COLO829 (cell line): ENCODE measurements at places on chromosomes 6 and 20.

GRCh38 chr6:39493777-39494176, 171.3 kb upstream of the KCNK16 start:
- DNase-seq: no peak

DNA sequence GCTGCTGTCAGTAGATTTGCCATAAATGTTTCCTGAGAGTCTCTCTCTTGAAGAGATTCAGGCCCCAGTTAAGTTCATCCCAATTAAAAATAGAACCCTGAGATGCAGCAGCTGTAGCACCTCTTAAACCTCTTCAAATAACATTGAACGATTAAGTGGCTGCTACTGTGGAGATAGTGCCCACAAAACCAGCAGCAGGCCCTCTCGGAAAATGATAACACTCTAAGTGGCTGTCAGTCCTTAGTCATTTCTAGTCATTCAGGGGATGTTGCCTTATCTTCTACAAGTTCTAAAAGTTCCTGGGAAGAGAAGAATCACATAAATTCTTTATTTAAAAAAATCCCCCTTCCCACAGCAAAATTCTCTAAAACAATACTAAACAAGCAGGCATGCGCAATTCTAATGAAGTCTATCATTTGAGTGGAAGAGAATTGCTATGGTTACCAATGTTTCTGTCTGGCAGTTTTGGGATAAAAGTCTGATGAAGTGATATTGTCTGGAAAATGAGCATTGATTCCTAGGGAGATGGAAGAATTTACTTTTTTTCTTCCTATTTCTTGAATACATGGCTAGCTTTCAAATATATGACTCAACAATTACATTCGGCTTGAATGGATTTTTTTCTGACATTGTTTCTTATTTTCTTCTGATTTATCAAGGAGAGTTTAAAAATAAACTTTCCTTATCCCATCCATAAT, 131.9 kb downstream of the TRMT11 start:
- no peak for DNase-seq

DNA sequence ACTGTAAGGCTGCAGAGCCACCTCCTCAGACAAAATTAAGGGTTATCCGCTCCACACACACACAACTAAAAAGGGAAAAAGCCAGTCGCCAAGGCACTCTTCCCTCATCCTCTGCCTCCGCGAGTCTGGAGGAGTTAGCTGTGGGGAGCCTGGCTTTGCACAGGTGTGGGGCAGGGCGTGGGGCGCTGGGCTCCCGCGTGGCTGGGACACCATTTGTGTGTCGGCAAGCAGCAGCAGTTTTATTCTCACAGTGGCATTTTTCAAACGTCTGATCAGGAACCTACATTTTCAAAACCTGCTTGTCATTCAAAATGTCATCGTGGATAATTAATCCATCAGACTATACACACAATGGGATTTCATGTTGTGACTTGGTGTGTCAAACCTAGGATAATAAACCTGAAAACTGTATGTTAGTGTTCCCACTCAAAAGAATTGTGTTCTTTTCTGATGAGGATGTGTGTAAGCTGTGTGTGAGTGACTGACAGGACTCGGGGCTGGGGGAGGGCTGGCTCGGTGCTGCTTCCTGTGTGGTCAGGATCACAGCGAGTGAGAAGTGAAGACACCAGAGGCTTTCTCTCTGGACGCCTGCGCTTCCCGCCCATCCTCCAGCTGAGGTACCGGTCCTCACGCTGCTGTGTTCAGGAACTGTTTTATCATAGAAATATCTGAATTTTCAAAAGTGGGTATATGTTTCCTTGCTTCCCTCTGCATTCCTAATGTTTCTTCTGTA, 83.1 kb downstream of the IRF4 start:
- peak; percentile 15 for DNase-seq

DNA sequence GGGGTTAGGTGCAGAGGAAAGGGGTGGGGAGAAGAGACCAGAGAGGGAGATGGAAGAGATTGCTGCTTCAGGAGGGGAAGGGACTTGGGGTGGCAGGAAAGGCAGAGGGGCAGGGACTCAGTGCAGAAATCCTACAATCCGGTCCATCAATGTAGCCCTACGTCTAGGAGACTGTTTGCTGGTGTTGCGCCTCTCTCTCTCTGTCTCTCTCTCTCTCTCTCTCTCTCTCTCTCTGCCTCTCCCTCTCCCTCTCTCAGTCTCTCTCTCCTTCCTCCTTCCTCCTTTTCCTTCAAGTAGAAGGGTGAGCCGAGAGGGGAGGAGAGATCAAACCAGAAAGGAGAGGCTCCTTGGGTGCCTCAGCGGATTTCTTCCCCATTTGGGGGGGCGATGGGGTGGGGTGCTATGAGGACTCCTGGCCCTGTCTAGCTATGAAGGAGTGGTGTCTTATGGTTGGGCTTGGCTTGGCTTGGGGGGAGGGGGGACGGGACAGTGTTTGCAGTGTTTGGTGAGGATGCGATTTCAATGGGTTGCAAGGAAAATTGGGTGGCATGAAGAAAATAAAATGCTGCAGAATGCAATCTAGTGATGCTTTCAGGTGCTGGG, 181.2 kb downstream of the TBXT start:
- DNase-seq: peak; percentile 30

- DNase-seq: no peak
Observed at GRCh38 chr20:24004471-24004870, 15.9 kb upstream of the GGTLC1 start.

DNA sequence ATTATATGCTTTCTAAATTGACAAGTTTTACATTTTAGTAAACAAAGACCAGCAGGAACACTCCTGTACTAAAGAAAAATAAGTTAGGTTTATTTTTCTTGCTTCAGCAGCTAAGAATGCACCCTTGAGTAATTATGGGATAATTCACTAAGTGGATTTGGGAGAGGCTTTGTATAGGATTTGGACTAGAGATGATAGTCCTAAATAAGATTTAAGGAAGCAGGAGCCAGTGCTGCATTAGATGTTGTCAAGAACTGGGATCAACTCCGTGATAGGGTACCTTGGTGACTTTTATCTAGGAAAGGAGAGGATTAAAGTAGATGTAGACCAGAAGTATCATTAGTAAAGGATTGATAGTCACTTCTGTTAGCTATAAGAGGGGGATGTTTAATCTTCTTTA, 4.1 kb upstream of the C6orf141 start:
- no peak for DNase-seq

DNA sequence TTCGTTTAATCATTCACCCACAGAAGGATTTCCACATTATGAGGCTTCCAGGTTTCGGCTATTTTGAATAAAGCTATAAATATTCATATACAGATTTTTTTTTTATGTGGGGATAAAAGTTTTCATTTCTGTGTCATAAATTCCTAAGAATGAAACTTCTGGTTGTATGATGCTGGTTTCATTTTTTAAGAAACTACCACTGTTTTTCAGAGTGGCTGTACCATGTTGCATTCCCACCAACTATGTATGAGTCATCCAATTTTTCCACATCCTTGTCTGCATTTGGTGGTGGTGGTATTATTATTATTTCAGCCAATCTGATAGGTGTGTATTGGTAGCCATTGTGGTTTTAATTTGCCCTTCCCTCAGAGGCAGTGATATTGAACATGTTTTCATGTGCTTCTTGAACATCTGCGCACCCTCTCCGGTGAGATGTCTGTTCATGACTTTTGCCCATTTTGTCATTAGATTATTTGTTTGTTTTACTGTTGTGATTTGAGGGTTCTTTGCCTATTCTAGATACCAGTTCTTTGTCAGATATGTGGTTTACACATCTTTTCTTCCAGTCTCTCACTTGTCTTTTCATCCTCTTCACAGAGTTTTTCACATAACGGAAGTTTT, 75.5 kb downstream of the DOK5 start:
- no peak for DNase-seq

GRCh38 chr20:61457725-61458124, 205.7 kb downstream of the CDH4 start:
- no peak for DNase-seq

DNA sequence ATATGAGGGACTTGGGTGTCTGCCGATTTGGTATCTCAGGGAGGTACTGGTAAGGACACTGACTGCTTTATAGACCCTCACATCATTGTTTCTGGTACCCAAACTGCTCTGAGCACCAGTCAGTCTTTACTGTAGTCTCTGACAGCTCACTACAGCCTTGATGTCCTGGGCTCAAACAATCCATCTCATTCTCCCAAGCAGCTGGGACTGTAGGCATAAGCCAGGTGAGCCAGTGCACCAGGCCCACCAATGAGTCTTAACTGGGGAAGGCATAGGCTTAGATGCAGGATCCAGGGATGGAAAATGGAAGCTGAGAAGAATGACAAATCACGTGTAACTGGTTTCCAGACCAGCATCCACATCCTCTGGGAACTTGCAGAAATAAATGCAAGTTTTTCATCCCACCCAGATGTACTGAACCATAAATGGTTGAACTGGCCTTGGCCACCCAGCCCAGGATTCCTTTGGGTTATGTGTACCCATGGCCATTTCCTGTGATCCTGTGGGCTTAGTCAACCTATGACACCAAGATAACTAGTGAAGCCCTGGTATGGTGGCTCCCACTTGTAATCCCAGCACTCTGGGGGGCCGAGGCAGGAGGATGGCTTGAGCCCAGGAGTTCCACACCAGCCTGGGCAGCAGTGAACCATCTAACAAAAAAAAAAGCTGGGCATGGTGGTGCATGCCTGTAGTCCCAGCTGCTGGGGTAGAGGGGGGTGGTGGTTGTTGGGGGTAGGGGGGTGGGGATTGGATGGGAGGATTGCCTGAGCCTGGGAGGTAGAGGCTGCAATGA, 5.8 kb downstream of the TUBB start:
- DNase-seq: no peak

DNA sequence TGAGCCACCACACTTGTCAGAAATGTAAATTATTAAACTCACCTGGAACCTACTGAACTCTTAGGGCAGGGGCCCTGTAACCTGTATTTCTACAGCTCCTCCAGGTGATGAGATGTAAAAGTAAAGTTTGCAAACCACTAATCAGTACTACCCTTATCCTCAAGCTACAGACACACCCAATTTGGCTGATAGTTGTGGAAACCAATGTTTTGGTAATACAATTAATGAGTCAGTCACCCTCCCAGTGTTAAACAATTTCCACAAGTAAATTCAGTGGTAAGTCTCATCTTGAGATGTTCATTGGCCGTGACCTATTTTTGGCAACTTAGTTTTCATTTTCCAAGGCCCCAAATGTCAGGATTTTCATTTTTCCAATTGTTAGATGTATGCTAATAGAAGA, 29.6 kb downstream of the GCNT2 start:
- DNase-seq: no peak

GRCh38 chr6:53989504-53989903, 121.7 kb upstream of the MLIP start:
- no peak for DNase-seq

GRCh38 chr6:33694401-33694931, 17.0 kb downstream of the UQCC2 start:
- no peak for DNase-seq

- no peak for DNase-seq
Observed at GRCh38 chr20:36988494-36988966, 37.0 kb upstream of the SAMHD1 start.
